Fibroblast of skin of right biceps (primary cell): ENCODE measurements at places on chromosomes 5 and 9.

DNA sequence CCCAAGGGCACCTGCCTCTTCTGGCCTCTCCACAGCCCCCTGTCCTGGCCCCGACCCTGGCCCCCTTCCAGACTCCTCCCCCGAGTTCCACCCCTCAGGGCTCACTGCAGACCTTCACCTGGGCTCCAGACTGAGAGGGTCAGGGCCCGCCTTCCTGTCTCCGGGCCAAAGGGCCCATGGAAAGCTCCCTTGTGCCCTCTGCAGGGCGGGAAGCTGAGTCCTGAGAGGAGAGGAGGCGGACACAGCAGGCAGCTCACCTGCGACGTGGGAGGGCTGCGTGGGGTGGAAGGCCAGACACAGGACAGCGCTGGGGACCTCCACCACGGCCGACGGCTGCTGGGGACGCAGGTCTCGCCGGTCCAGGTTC, 20.6 kb downstream of the DYNC2I2 start:
- DNase-seq = no peak

- no peak for DNase-seq
Measured at GRCh38 chr5:1127959-1128785, 16.3 kb upstream of the SLC12A7 start.

DNA sequence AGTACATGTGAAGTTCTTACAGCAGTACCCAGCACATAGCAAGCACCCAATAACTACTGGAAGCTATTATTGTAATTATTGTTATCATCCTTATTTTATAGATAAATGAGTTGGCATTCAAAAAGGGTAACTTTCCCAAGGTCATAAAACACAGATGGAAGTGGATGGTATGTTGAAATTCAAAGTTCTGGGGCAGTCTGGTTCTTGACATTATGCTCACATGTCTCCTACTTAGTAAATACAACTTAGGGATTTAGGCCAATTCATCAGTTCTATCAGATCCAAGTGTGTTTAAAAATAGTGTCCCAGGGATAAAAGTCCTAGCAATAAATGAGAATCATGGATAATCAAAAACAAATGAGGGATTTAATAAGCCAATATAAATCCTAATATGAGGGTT, 265.2 kb downstream of the ADAMTSL1 start:
- no peak for DNase-seq

DNA sequence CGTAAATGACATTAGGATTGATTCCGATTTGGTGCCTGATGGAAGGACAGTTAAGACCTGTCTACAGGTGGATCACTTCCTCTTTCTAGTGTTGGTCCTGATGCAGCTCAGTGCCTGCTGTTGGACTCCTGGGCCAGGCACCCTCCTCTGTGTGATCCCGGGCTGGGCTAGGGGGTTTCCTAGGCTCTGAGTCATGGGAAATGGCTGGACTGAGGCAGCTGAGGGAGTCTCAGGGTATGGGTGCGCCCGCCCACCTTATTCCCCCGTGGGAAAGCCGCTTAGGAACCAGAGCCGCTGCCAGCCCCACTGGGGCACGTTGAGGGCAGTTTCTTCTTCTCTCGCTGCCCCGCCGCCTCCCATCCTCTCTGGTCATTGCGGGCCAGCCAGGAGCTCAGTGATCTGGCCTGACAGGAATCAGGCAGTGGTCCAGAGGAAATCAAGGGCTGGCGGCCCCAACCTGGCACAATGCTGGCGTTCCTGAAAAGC, 12.9 kb downstream of the TCF7 start:
- no peak for DNase-seq

- no peak for DNase-seq
Measured at GRCh38 chr5:12230659-12231058, 326.4 kb upstream of the CTNND2 start.

DNA sequence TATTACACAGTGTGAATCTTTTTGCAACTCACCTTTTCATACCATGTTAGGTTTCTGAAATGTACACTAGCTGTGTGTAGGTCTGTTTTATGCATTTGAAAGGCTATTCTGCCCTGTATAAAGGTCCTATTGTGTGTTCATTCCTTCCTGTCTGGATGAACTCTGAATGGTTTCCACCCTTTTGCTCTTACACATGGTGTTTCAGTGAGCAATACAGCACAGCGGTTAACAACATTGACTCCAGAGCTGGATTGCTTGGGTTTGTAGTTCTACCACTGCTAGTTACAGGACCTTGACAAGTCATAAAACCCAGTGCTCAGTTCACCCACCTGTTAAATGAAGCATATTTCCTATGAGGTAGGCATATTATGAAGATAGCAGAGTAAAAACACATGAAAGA, 331.6 kb downstream of the ADGRV1 start:
- no peak for DNase-seq

GRCh38 chr9:37984672-37985611, 81.0 kb upstream of the SLC25A51 start:
- peak; percentile 88 for DNase-seq

GRCh38 chr5:132353486-132353995, 16.0 kb upstream of the SLC22A5 start:
- DNase-seq = no peak
